ENCODE measurements at places on chromosomes 7 and 10.

DNA sequence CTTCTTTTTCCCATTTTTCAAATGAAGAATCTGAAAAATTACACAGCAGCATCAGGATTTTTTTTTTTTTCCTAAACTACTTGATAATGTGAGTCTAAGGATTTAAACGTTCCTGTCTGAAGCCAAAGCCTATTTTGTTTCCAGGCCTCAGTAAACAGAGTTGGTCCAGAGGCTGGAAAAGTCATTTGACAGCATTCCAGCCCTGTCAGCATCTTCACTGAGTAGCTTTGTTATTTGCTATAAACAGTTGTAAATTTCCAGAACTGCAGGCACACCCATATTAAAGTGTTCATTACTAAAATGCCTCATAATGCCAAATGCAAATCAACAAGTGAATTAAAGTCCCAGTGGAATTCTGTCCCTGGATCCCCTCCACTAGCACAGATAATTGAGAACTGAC is 35.5 kb upstream of the KMT2E start:
- DNase-seq, result peak; percentile 86

DNA sequence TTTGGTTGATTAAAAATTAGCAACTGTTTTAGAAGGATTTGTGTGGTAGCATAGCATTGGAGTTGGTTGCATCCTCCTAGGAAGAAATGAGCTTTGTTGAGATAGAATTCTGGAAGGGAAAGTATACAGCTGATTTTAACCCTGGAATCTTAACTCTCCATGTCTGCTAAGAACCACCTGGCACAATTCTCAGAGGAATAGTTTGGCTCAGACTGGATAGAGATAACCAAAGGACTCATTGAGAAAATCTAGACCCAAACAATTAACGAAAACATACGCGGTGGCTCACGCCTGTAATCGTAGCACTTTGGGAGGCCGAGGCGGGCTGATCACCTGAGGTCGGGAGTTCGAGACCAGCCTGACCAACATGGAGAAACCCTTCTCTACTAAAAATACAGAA is 99.1 kb upstream of the AOAH start:
- no peak for DNase-seq

DNA sequence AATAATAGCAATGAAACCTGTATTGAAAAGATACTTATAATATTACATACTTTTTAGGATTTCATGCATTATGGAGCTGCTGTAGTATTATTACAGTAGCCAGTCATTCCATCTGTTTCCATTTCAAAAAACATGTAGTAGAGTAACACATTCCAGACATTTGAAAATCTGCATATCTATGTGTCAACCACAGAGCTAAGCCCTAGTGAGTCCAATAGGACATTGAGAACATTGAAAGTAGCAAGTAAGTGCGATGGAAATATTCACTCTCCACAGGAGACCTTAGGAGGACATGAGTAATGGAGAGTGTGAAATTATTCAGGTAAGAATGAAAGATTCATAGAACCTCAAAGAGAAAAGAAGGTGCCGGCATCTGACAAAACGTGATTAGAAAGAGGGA is 15.3 kb downstream of the NSMCE4A start:
- DNase-seq, result no peak

- DNase-seq, result no peak
Measured at GRCh38 chr7:69813637-69814240, 215.5 kb downstream of the AUTS2 start.

- DNase-seq, result peak; percentile 24
Measured at GRCh38 chr7:47292832-47293309, 289.0 kb downstream of the TNS3 start.

GRCh38 chr7:17709599-17709998 is 230.7 kb downstream of the SNX13 start:
- DNase-seq, result no peak

- no peak for DNase-seq
Measured at GRCh38 chr7:49513911-49514310, 259.5 kb upstream of the VWC2 start.

GRCh38 chr7:136677471-136678365 is 190.7 kb upstream of the CHRM2 start:
- peak; percentile 52 for DNase-seq

DNA sequence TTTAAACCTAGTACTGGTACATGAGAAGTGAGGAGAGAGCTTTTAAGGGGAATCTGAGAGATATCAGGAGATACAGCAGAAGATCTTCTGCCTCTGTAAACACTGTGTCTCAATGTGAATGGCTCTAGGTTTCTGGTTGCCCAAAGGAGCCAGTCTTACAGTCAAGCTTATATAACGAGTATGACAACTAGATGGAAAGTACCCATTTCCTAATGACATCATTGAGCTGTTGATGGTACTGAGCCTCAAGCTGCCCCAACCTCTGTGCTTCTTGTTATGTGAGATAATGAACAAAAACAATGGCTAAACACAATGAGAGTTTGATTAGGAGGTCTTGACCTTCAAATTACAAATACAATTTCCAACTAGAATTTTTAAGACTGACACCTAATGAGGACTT is 451.5 kb downstream of the SORCS1 start:
- no peak for DNase-seq

DNA sequence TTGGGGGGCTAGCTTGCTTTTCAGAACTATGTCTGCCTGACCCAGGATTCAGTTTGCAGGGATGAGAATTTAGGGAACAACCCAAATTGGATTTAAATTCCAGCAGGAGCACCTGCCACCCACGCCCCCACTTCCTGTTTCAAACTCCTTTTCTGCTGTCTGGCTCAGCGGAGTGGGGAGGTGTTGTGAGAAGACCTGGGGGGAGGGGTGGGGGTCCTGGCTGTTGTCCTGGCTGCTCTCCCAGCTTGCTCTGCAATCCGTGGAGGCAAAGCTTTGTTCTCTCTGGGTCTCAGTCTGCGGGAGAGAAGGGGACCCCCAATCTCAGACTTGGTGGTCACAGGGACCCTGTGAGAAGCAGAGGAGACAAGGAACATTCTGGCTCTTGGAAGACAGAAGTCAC is 799 bp downstream of the KCNK18 start:
- DNase-seq, result no peak

DNA sequence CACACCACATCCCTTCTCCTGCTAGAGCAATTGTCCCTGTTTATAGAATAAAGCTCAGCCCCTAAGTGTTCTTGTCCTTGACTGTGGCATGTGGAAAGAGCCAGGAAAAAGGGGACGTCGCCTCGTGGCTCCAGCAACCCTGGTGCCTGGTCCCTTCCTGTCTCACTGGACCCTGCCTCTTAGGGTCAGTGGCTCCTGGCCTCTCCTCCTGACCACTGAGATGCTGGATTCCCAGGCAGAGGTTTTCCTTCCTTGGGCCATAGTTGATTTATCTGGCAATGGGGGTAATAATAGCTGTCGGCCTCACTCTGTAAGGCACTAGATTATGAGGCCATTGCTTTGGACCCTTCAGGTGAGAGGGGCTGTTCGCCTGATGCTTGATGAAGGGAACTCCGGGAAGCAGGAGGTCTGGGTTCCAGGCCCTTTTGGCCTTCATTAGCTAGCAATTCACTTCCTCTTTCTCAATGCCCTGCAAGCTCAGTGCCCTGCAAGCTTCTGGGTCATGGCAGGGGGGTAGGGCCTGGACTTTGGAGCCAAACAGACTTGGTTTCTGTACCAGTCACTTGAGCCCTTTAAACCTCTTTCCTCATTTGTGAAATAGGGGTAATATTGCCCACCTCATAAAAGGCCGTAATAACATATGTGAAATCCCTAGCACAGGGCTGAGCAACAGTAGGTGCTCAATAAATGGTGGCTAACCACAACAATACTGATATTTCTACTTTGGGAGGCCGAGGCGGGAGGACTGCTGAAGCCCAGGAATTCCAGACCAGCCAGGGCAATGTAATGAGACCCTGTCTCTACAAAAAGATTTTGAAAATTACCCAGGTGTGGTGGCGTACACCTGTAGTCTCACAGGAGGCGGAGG is 1.1 kb downstream of the ASL start:
- no peak for DNase-seq

DNA sequence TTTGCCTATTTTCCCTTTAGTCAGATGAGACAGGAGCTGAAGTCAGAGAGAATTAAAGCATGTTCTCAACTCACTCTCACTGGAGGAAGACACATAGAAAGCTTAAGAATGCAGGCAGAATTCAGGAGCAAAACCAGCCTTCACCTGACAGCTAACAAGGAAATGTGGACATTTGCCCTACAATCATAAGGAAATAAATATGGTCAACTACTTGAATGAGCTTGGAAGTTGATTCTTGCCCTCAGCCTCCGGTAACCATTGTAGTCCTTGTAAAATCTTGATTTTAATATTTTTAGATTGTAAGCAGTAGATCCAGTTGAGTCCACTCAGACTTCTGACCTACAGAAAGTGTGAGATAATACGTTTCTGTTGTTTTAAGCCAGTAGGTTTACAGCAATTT is 752.5 kb upstream of the ZWINT start:
- DNase-seq, result no peak

- DNase-seq, result no peak
Measured at GRCh38 chr10:65701168-65701776, 1224.6 kb upstream of the LRRTM3 start.

- DNase-seq, result peak; percentile 77
Measured at GRCh38 chr7:47266131-47266706, 315.7 kb downstream of the TNS3 start.

DNA sequence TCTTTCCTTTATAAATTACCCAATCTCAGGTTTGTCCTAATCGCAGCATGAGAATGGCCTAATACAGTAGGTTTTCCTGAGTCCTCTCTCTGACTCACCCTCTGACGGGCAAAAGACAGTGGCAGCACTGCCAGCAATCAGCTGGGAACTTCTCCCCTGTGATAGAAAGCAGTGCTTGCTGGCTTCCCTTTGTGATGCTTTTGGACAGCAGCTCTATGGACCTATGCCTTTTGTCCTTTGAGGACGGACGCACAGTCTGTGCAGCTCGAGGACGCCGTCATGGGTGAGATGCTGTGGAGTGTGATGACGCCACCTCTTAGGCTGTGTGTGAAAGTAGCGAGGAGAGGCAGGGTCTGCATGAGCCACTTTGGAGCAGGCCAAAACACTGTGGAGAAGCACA is 68.8 kb downstream of the KIAA1217 start:
- peak; percentile 71 for DNase-seq

Data from cardiac fibroblast (primary cell).